ENCODE measurements at places on chromosomes 16 and 17. TPM values are rescaled to one million over a fixed set of nuclear protein-coding genes. Genes with fewer than 3 reads are reported as not detected.

- peak overlapping the region; percentile 54 for H3K27ac ChIP-seq
- no peaks in the 10 kb centered on the region for H3K27me3 ChIP-seq
- H3K4me3 ChIP-seq: no peak overlapping the region
- peak; percentile 91 for DNase-seq
- H3K4me1 ChIP-seq: peaks cover 16% of the 10 kb centered on the region
- peaks cover 2% of the 10 kb centered on the region for H3K36me3 ChIP-seq
Measured at GRCh38 chr17:82838386-82839063, 1.3 kb downstream of the ZNF750 start.

- no peak overlapping the region for H3K27ac ChIP-seq
- H3K27me3 ChIP-seq: no peaks in the 10 kb centered on the region
- no peak overlapping the region for H3K4me3 ChIP-seq
- no peak for DNase-seq
- H3K4me1 ChIP-seq: peaks cover 11% of the 10 kb centered on the region
Measured at GRCh38 chr16:17345043-17345442, 125.7 kb downstream of the XYLT1 start.

Gene CHD9NB
- 0.85 TPM for polyA plus RNA-seq

- peaks cover 46% of the 10 kb centered on the region for H3K4me1 ChIP-seq
- peak overlapping the region; percentile 94 for H3K27ac ChIP-seq
- H3K27me3 ChIP-seq: no peaks in the 10 kb centered on the region
- no peak for DNase-seq
- H3K36me3 ChIP-seq: no peaks in the 10 kb centered on the region
Measured at GRCh38 chr16:68487669-68488068, 39.4 kb upstream of the SMPD3 start.

DNA sequence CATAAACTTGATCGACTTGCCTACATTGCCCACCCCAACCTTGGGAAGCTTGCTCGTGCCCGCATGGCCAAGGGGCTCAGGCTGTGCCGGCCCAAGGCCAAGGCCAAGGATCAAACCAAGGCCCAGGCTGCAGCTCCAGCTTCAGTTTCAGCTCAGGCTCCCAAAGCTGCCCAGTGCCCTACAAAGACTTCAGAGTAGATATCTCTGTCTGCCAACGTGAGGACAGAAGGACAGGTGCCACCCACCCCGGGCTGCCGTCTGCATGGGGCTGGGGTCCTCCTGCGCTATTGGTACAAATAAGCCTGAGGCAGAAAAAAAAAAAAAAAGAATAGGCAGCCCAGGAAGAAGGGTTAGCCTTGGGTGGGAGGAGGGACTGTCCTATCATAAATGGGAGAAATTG is 37.1 kb downstream of the DNAH2 start:
- no peaks in the 10 kb centered on the region for H3K4me1 ChIP-seq
- H3K4me3 ChIP-seq: no peak overlapping the region
- no peaks in the 10 kb centered on the region for H3K36me3 ChIP-seq
- DNase-seq: no peak
- H3K27ac ChIP-seq: no peak overlapping the region
- H3K27me3 ChIP-seq: no peaks in the 10 kb centered on the region

DNA sequence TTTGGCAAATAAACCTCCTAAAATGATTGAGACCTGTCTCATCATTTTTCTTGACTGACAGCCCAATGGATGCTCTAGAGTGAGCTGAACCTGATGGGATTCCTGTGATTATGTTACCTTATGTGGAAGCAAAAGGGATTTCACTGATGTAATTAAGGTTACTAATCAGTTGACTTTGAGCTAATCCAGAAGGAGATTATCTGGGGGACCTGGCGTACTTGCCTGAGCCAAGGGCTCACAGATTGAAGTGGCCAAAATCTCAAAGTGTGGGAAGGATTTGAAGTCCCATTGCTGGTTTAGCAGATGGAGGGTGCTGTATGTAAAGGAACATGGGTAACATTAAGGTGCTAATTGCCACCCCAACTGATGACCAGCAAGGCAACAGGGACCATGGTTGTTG is 214.0 kb downstream of the CPPED1 start:
- H3K4me3 ChIP-seq: no peak overlapping the region
- no peaks in the 10 kb centered on the region for H3K4me1 ChIP-seq
- H3K27ac ChIP-seq: no peak overlapping the region
- no peak for DNase-seq
- no peaks in the 10 kb centered on the region for H3K27me3 ChIP-seq

DNA sequence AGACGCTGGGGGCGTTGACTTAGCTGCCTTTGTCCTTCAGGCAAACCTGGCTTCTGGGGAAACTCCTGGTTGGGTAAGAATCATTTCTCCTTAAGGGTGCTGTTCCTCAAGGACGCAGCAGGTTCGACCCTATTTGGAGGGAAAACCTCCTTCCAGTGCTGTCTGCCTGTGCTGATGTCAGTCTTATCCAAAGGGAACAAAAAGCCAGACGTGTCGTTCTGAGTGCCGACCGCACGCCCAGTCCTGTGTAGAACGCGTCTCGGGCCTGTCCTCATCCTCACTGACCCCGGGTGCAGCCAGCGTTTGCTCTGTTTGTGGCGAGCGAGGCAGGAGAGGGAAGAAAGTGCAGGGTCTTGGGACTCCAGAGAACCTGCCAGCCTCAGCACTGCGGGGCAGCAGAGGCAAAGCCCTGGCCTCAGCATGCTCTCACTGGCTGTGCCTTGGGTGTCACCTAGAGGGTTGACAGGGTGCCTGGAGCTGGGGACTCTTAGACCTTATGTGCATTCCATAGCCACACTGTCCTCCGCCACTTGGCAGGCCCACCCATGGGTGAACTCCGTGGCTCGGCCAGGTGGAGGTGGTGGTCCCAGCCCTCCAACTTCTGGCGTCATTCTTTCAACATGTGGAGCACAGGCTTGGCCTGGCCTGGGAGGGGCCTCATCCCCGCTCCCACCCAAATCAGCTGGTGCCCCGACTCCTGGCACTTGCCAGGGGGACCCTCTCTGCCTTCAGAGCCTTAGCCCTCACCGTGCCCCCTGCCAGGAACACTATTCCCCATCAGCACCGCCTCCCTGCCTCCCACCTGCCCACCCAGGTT is 6.0 kb downstream of the SNN start:
- peaks cover 11% of the 10 kb centered on the region for H3K4me1 ChIP-seq
- H3K27ac ChIP-seq: no peak overlapping the region
- peaks cover 6% of the 10 kb centered on the region for H3K27me3 ChIP-seq
- H3K36me3 ChIP-seq: peaks cover 33% of the 10 kb centered on the region
- DNase-seq: no peak

GRCh38 chr16:14097182-14097959 is 26.3 kb downstream of the MRTFB start:
- H3K4me3 ChIP-seq: no peak overlapping the region
- no peaks in the 10 kb centered on the region for H3K27me3 ChIP-seq
- H3K36me3 ChIP-seq: no peaks in the 10 kb centered on the region
- peak overlapping the region; percentile 50 for H3K27ac ChIP-seq
- H3K4me1 ChIP-seq: peaks cover 16% of the 10 kb centered on the region

GRCh38 chr17:39200957-39201510 is 951 bp downstream of the RPL19 start:
- peaks cover 4% of the 10 kb centered on the region for H3K27me3 ChIP-seq
- peaks cover 41% of the 10 kb centered on the region for H3K36me3 ChIP-seq

DNA sequence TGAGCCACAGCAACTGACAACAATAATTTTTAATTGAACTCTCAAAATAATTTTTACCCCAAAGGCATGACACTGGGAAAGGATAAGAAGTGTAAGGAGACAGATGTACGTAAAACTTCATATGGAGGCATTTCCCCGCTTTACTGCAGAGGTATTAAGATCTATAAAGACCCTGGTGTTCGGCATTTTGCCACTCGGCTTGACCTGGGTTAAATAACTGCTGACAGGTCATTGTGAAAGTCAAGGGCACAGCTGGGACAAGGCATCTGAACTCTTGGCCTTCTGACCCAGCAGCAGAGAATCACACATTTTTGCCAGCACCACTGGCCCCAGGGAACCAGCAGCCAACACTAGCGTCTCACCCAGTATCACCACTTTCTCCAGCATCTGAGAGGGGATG is 372.1 kb downstream of the SOX9 start:
- H3K27me3 ChIP-seq: no peaks in the 10 kb centered on the region
- H3K27ac ChIP-seq: no peak overlapping the region
- H3K36me3 ChIP-seq: no peaks in the 10 kb centered on the region
- H3K4me1 ChIP-seq: peaks cover 15% of the 10 kb centered on the region
- DNase-seq: no peak

Measured in large intestine (tissue), 12 donors.